Activated T-helper 1 cell treated with anti-CD3 and anti-CD28 coated beads, Interleukin-12 subunit alpha, Interleukin-12 subunit beta, Interleukin-2, Interleukin-4 antibody, amounts not matched to agents 30 ng/mL and 10 ng/mL and 1 ng/mL, durations not matched to agents 14 hours and 24 hours and 36 hours (primary cell): ENCODE measurements at places on chromosomes 7 and 10. TPM values are rescaled to one million over a fixed set of nuclear protein-coding genes. Genes with fewer than 3 reads are reported as not detected.

GRCh38 chr7:288671-289101 lies 1.3 kb upstream of the FOXL3 start:
- no peak for DNase-seq

DNA sequence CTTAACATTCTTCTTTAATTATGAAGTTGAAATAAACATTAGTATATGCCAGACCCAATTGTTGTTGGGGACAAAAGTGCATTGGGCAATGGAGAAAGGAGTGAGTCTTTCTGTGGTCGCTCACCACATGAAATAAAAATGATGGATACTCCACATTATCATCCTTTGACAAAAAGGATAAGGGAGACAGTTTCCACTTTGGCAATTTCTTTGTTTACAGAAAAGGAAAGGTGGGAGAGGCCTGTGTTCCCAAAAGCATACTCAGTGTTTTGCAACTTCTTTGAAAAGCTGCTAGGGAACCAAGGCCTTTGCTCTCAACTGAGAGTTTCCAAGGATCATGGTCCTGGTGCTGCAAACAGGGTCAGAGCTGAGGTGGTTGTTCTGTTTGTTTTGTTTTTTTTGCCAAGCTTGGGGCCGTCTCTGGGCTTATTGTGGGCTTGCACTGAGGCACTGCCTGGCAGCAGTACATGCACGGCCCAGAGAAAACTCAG lies 341.9 kb downstream of the TNS3 start:
- DNase-seq, result no peak

- DNase-seq, result no peak
Measured at GRCh38 chr10:28592953-28593352, 60.0 kb downstream of the WAC start.

GRCh38 chr7:87507446-87507845 lies 32.0 kb upstream of the ABCB4 start:
- DNase-seq, result no peak

The FRA10AC1 gene
- total RNA-seq, result 25.9 and 28.2 TPM in 2 replicates

The IGFBP1 gene
- total RNA-seq, result not detected in 2 replicates

GRCh38 chr10:75441682-75442081 lies 10.3 kb downstream of the LRMDA start:
- DNase-seq, result no peak

The PSD gene
- total RNA-seq, result 9.9 and 10.6 TPM in 2 replicates

GRCh38 chr7:38548605-38549004 lies 82.6 kb downstream of the AMPH start:
- DNase-seq, result no peak

The AFAP1L2 gene
- 3.7 and 4.1 TPM in 2 replicates for total RNA-seq

The CALCR gene
- total RNA-seq, result not detected in 2 replicates

DNA sequence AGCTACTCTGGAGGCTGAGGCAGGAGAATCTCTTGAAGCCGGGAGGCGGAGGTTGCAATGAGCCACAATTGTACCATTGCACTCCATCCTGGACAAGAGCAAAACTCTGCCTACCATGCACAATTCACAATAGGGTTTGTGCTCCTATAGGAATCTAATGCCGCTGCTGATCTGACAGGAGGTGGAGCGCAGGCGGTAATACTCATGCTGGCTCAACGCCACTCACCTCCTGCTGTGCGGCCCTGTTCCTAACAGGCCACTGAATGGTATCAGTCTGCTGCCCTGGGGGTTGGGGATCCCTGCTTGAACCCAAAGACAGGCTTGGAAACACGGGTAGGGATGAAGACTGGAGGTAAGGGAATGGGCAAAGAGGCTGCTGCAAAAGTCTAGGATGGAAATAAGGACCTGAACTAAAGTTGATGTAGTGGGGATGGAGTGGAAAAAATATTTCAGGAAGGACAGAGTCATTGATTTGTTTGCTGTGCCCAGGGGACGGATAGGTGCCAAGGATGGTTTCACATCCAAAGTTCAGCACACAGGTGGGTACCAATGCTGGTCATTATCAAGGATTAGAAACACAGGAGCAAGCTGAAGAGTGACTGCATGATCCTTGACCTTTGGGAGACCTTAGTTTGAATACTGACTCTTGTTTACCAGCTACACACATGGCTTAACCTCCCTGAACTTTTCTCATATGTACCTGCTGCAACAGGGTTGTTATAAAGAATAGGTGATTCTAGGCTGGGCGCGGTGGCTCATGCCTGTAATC lies 2.2 kb downstream of the MRPS17 start:
- DNase-seq, result no peak

DNA sequence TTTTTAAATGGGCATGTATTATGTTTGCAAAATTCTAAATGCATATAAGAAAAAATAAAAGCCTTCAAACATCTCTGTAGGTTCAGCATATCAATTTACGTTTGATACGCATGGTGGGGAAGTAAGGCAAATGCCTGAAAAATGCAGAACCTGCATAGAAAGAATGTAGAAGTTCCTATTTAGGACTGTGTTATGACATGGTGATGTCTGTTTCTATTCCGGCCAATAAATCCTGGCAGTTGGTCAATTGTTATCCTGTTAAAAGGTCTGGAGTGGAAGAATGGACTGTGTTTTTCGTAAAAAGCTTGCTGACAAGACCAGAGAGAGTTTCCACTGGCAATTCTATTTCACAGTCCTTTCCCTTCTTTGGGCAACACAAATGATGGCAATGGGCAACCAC lies 49.6 kb upstream of the CAV2 start:
- no peak for DNase-seq

GRCh38 chr10:50393784-50394467 lies 142.6 kb upstream of the ASAH2 start:
- no peak for DNase-seq

- no peak for DNase-seq
Measured at GRCh38 chr7:108515630-108516029, 10.3 kb downstream of the PNPLA8 start.

The OR2A1 gene
- total RNA-seq, result not detected in 2 replicates

DNA sequence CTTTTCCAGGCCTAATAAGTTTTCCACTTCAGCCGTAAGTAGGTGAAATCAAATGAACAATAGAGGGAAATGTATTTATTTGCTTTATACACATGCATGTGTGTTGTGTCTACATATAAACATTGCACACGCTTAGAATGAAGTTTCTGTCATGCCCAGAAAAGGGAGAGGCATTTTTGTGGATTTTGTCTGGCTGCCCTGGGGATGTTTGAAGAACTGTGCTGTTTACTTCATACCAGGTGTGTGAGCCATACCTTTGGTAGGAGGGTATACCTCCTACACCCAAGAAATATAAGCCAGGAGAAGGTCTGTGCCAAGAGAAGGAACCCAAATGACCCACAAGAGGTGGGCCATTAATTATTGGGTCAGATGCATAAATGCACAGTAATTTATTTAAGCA lies 12.8 kb downstream of the GATAD1 start:
- DNase-seq, result no peak

The MMS19 gene
- 91.8 and 93.2 TPM in 2 replicates for total RNA-seq

GRCh38 chr10:123485341-123485960 lies 180.7 kb upstream of the GPR26 start:
- DNase-seq, result no peak

- no peak for DNase-seq
Measured at GRCh38 chr10:46226232-46226631, 60.6 kb upstream of the ANTXRL start.

The VSTM4 gene
- 0.20 and 0.23 TPM in 2 replicates for total RNA-seq

The UCN3 gene
- not detected in 2 replicates for total RNA-seq

- DNase-seq, result no peak
Measured at GRCh38 chr7:24580283-24580946, 7.2 kb downstream of the PALS2 start.

The CADPS2 gene
- total RNA-seq, result not detected in 2 replicates

The PPA1 gene
- total RNA-seq, result 374 and 393 TPM in 2 replicates

GRCh38 chr10:120161111-120161510 lies 268.6 kb downstream of the SEC23IP start:
- DNase-seq, result no peak

The AKR1C4 gene
- not detected in 2 replicates for total RNA-seq

The PIK3AP1 gene
- total RNA-seq, result 8.2 and 9.9 TPM in 2 replicates

The GRM3 gene
- not detected in 2 replicates for total RNA-seq

The PTPN20 gene
- 0.21 TPM in 1 of 2 replicates, not detected in the other for total RNA-seq

The MOGAT3 gene
- not detected in 2 replicates for total RNA-seq

DNA sequence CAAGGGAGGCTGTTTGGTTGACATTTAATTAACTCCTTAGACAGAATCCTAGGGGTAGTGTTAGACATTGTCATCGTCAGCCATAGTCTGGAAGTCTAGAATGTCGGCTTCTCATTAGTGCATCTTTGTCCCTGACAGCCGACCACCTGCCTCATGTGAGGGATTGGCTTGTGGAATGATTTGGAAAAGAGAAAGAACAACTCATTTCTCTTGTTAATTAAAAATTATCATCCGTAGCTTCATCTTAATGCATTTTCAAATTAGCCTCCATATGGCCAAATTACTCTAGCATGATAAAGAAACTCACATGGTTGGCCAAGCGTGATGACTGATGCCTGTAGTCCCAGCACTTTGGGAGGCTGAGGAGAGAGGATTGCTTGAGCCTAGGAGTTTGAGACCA lies 97.7 kb upstream of the PARD3 start:
- DNase-seq, result no peak

DNA sequence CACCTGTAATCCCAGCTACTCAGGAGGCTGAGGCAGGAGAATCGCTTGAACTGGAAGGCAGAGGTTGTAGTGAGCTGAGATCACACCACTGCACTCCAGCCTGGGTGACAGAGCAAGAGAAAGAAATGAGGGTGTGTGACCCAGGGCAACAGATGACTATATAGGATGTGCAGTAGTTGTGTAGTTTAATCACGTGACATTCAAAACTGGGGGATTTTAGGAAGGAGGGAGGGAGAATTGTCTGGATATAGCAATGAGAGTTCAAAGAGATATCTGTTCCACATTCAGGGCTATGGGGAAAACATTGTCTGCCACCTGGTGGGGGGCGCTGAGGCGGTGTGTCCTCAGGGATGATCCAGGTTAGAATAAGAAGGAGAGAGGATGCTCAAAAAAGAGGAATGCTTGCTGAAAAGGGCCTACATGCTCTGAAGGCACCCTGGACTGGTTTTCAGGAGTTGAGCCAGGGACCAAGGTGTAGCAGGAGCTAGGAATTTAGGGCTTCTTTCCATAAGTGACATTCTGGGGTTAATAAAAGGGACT lies 7.8 kb upstream of the ZYX start:
- no peak for DNase-seq

The NOM1 gene
- 46.4 and 50.9 TPM in 2 replicates for total RNA-seq

GRCh38 chr7:117402109-117402508 lies 25.2 kb downstream of the ASZ1 start:
- no peak for DNase-seq

The GIMAP5 gene
- 53.8 and 59.7 TPM in 2 replicates for total RNA-seq
